ENCODE measurements at places on chromosomes 11 and 22.

DNA sequence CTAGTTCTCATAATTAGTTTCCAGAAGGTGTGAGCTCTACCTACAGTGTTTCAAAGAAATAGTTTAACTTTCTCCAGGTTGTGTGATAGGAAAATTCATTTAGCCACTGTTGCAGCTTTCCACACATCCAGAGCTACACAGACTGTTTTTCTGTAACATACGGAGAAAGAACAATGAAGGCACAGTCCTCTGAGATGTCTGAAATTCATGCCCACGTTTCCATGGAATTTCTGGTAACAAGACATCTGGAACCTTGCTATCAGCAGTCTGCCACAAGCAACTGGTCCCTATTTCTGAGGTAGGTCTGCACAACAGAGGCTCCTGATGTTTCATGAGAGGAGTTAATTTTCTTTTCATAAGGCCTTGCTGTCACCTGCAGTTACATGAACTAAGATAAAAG is 273.3 kb upstream of the C11orf87 start:
- no peaks in the 10 kb centered on the region for H3K4me1 ChIP-seq
- no peaks in the 10 kb centered on the region for H3K27me3 ChIP-seq
- DNase-seq = no peak
- H3K36me3 ChIP-seq = no peaks in the 10 kb centered on the region

DNA sequence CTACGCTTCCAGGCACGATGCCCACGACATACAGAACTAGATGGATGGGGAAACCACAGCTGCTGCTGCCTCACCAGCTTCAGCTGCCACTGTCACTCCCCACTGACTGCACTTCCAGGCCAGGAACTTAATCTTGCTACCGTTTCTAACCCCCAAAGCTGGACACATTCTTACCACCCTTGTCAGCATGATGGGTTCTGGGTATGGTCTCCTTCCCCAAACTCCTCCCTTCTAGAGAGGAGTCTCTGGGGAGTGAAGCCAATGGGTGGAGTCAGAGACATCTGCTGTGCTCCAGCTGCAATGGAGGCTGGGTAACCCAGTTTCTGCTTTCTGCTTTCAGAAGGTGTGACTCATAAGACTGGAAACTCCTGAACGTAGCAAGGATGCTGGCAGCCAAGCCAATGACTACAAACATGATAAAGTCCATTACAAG is 87.0 kb upstream of the THY1 start:
- DNase-seq = peak; percentile 76
- no peak overlapping the region for H3K27ac ChIP-seq
- peaks cover 20% of the 10 kb centered on the region for H3K4me1 ChIP-seq
- H3K27me3 ChIP-seq = no peaks in the 10 kb centered on the region
- H3K36me3 ChIP-seq = no peaks in the 10 kb centered on the region

DNA sequence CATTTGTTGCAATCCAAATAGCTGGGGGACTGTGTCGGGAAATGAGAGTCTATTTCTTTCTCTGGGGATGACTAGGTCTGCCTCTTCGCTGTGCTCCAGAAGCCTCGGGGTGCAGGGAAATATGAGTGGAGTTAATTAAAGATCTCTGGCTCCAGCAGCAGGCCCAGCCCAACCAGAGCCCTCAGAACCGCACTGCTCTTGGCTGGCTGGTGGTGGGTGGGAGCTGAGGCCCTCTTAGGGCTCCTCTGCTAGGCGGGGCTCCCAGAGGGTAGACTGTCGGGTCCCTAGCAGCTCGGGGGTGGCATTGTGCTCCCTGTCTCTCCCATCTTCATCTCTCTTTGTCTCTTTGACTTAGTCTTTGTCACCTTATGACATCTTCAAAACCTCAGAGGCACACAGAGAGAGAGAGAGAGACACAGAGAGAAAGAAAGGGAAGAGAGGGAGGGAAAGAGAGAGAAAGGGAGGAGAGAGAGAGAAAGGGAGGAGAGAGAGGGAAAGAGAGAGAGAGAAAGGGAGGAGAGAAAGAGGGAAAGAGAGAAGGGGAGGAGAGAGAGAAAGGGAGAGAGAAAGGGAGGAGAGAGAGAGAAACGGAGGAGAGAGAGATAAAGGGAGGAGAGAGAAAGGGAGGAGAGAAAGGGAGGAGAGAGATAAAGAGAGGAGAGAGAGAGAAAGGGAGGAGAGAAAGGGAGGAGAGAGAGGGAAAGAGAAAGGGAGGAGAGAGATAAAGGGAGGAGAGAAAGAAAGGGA is 20.2 kb downstream of the MPPED1 start:
- no peak overlapping the region for H3K4me3 ChIP-seq
- no peaks in the 10 kb centered on the region for H3K4me1 ChIP-seq
- no peaks in the 10 kb centered on the region for H3K27me3 ChIP-seq
- no peak for DNase-seq
- no peaks in the 10 kb centered on the region for H3K36me3 ChIP-seq

GRCh38 chr11:122853261-122853660 is 15.0 kb downstream of the CRTAM start:
- peaks cover 24% of the 10 kb centered on the region for H3K4me1 ChIP-seq
- no peak for DNase-seq
- H3K27me3 ChIP-seq = no peaks in the 10 kb centered on the region
- H3K4me3 ChIP-seq = no peak overlapping the region
- no peak overlapping the region for H3K27ac ChIP-seq
